CD4-positive, alpha-beta T cell treated with Interleukin-6 for 4 hours (primary cell): ENCODE measurements at places on chromosomes 12 and 14.

GRCh38 chr12:7571257-7571656, 67.7 kb upstream of the CD163 start:
- no peak for DNase-seq

- no peak for DNase-seq
Observed at GRCh38 chr12:85424581-85425348, 144.7 kb downstream of the ALX1 start.

DNA sequence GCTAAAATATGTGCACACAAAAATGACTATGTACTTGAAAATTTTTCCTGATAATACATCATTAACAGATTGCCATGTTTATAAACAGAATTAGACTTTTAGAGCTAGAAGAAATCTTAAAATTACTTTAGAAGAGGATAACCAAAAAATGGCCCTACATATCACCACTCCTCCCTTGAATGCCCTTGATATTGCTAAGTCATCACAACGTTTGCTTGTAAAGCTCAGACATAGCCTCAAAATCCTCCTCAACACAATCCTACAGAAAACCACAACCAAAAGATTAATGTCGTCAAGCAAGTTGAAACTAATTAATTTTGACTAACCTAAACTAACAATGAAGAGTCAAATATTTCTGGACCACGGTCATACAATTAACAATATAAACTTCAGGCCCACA, 19.4 kb upstream of the NAA30 start:
- DNase-seq = no peak

GRCh38 chr14:44952391-44953110, 9.2 kb downstream of the KLHL28 start:
- no peak for DNase-seq
